ENCODE measurements at places on chromosomes 6 and 20.

GRCh38 chr6:5905431-5906339 lies 101.0 kb downstream of the NRN1 start:
- DNase-seq = no peak
- no peaks in the 10 kb centered on the region for H3K36me3 ChIP-seq
- no peak overlapping the region for H3K4me3 ChIP-seq
- no peak overlapping the region for H3K27ac ChIP-seq
- H3K4me1 ChIP-seq = no peaks in the 10 kb centered on the region
- peaks cover 4% of the 10 kb centered on the region for H3K27me3 ChIP-seq

- no peaks in the 10 kb centered on the region for H3K36me3 ChIP-seq
- no peak overlapping the region for H3K4me3 ChIP-seq
- no peaks in the 10 kb centered on the region for H3K27me3 ChIP-seq
- peaks cover 55% of the 10 kb centered on the region for H3K4me1 ChIP-seq
- DNase-seq = no peak
These were observed 80.4 kb upstream of the POPDC3 start for GRCh38 chr6:105259913-105260889.

- DNase-seq = no peak
- H3K4me1 ChIP-seq = no peaks in the 10 kb centered on the region
- H3K36me3 ChIP-seq = no peaks in the 10 kb centered on the region
- no peaks in the 10 kb centered on the region for H3K27me3 ChIP-seq
- no peak overlapping the region for H3K4me3 ChIP-seq
These were observed 93.8 kb upstream of the BCLAF1 start for GRCh38 chr6:136383268-136383937.

- H3K27me3 ChIP-seq = no peaks in the 10 kb centered on the region
- H3K4me3 ChIP-seq = no peak overlapping the region
- H3K4me1 ChIP-seq = no peaks in the 10 kb centered on the region
- DNase-seq = no peak
These were observed 4.1 kb downstream of the TTLL2 start for GRCh38 chr6:167329014-167329413.

- peaks cover 6% of the 10 kb centered on the region for H3K36me3 ChIP-seq
- H3K27ac ChIP-seq = no peak overlapping the region
- no peak for DNase-seq
- H3K27me3 ChIP-seq = no peaks in the 10 kb centered on the region
These were observed 57.6 kb downstream of the JAG1 start for GRCh38 chr20:10616212-10616611.

- no peaks in the 10 kb centered on the region for H3K36me3 ChIP-seq
- H3K27me3 ChIP-seq = peaks cover 8% of the 10 kb centered on the region
- DNase-seq = no peak
These were observed 19.9 kb downstream of the COL9A1 start for GRCh38 chr6:70282919-70283461.

DNA sequence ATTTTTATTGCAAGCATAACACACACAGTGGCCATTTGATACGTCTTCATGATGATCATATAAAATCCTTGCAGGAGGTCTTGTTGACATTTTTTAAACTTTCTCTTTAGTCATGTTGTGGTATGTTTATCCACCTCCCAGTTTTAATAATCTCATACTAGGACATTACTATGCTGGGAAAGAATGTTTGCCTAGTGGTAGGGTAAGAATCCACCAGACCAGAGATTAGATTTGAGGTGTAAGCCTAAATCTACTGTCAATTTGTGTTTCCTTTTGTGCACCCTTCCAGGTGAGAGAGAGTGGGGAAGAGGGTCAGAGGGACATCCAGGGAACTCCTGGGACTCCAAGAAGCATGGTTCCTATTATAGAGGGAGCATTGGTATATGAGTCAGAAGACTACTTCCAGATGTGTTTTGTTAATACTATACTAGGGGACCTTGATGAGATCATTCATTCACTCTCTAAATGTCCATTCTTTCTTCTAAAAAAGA lies 298.3 kb upstream of the SASH1 start:
- peaks cover 3% of the 10 kb centered on the region for H3K4me1 ChIP-seq
- no peak overlapping the region for H3K4me3 ChIP-seq
- no peak overlapping the region for H3K27ac ChIP-seq
- peaks cover 13% of the 10 kb centered on the region for H3K36me3 ChIP-seq
- no peak for DNase-seq

GRCh38 chr6:46370622-46371021 lies 120.6 kb downstream of the RCAN2 start:
- H3K4me1 ChIP-seq = peaks cover 28% of the 10 kb centered on the region
- peaks cover 10% of the 10 kb centered on the region for H3K27me3 ChIP-seq
- H3K4me3 ChIP-seq = no peak overlapping the region
- H3K27ac ChIP-seq = no peak overlapping the region
- DNase-seq = no peak

DNA sequence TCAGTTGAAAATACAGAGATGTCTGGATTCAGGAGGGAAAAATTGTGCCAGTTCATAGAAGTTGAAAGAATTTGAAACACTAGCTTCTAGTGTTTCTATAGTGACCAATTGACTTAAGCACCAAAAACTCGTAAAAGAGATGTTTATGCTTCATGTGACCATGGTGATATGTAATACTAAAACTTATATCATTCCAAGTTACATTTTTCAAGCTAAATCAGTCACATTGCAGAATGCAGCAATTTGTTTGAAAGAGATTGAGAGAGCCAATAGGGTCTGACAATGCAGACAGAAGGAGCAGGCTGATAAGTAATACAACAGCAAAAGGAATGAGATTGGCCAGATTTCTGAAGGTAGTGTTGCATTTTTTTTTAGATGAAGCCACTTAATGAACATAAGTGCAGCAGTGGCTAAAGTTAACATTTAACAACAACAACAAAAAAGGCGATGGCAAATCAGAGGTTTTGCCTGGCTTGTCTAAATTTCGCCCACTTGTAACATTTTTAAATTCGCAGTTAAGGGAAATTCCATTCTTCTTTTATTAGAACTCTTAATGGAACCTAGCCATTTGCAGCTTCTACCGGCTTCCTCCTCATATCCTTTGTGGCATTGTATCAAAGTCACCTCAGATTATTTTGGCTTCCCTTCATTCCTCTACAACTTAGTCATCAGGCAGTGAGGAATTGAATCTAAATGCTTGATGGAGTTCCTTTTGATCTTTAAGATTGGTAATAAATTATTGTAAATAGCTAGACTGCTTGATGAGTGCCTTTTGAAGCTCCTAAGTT lies 484.0 kb upstream of the SOX4 start:
- DNase-seq = no peak
- H3K27me3 ChIP-seq = no peaks in the 10 kb centered on the region
- H3K4me3 ChIP-seq = no peak overlapping the region

- H3K27ac ChIP-seq = no peak overlapping the region
- H3K4me3 ChIP-seq = no peak overlapping the region
- DNase-seq = no peak
- H3K27me3 ChIP-seq = no peaks in the 10 kb centered on the region
- peaks cover 37% of the 10 kb centered on the region for H3K4me1 ChIP-seq
These were observed 58.3 kb downstream of the CARMIL1 start for GRCh38 chr6:25337431-25337830.

DNA sequence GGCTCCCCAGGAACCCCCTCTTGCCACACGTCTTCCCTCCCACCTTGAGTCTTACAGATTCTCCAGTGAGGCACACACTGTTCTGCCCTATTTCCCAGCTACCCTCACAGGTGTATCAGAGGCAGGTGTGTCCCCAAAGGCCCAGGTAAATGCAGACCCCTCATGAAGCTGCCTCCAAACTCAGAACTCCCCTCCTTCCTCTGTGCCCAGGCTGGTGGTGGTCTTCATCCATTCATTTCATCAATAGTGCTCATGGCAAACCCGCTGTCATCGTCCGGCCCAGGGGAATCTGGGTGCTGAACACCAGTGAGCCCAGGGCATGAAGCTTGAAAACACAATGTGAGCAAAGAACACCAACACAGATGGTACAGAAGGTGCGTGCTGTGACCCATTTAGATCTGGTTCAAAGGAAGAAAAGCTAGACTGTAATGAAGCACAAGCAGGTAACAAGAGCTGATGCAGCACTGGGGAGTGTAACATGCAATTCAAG lies 213.1 kb downstream of the SYNDIG1 start:
- no peak for DNase-seq
- H3K4me1 ChIP-seq = no peaks in the 10 kb centered on the region
- H3K36me3 ChIP-seq = no peaks in the 10 kb centered on the region

- H3K27me3 ChIP-seq = peaks cover 5% of the 10 kb centered on the region
- no peak overlapping the region for H3K27ac ChIP-seq
- no peak overlapping the region for H3K4me3 ChIP-seq
- H3K4me1 ChIP-seq = no peaks in the 10 kb centered on the region
- no peak for DNase-seq
- peaks cover 9% of the 10 kb centered on the region for H3K36me3 ChIP-seq
These were observed 100.8 kb downstream of the DLL1 start for GRCh38 chr6:170190046-170190445.

- no peak overlapping the region for H3K27ac ChIP-seq
- H3K27me3 ChIP-seq = peaks cover 38% of the 10 kb centered on the region
- no peak overlapping the region for H3K4me3 ChIP-seq
- H3K36me3 ChIP-seq = no peaks in the 10 kb centered on the region
- no peaks in the 10 kb centered on the region for H3K4me1 ChIP-seq
- DNase-seq = peak; percentile 3
These were observed 152.8 kb downstream of the SYCP2 start for GRCh38 chr20:59780494-59781185.

GRCh38 chr6:35294308-35294945 lies 3.2 kb upstream of the DEF6 start:
- no peak for DNase-seq
- H3K4me1 ChIP-seq = peaks cover 3% of the 10 kb centered on the region
- H3K36me3 ChIP-seq = peaks cover 10% of the 10 kb centered on the region
- no peak overlapping the region for H3K4me3 ChIP-seq
- no peaks in the 10 kb centered on the region for H3K27me3 ChIP-seq

DNA sequence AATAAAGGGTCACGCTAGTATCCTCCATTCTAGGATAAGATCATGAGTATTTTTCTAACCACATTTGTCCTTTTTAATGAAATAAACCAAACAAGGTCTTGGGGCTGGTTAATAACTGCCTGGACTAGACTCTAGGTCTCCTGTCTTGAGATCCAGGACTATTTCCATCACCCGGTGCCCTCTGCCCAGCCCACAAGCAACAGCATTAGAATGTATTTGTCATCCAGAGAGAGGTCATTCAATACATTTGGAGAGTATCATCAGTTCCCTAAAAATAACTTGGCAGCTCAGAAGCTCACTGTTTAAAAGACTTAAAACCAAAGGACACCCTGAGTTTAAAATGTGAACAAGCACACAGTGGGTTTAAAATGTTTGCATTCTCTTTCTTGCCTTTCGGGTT lies 4.4 kb upstream of the RBM24 start:
- H3K4me1 ChIP-seq = peaks cover 11% of the 10 kb centered on the region
- peaks cover 44% of the 10 kb centered on the region for H3K27me3 ChIP-seq
- DNase-seq = no peak
- H3K4me3 ChIP-seq = no peak overlapping the region
- H3K36me3 ChIP-seq = no peaks in the 10 kb centered on the region
- no peak overlapping the region for H3K27ac ChIP-seq

DNA sequence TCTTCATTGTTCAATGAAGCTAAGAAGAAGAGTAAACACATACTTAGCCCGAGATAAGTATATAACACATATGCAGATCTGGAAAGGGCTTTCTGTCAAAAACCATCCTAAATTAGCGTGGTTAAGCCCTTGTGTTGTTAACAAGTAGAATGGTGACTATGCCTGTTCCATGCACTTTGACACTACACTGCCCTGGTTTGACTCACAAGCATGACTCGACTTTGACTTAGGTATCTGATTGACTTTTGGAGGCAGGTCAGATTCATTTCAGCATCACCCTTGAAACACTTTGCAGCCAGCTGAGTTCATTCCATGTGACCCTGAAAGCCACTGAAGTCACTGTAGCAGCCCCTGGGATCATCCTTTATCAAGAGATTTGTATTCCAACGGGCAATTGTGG lies 239.8 kb downstream of the TBX18 start:
- no peak for DNase-seq
- no peaks in the 10 kb centered on the region for H3K36me3 ChIP-seq
- no peak overlapping the region for H3K27ac ChIP-seq
- peaks cover 36% of the 10 kb centered on the region for H3K27me3 ChIP-seq
- H3K4me1 ChIP-seq = peaks cover 44% of the 10 kb centered on the region

DNA sequence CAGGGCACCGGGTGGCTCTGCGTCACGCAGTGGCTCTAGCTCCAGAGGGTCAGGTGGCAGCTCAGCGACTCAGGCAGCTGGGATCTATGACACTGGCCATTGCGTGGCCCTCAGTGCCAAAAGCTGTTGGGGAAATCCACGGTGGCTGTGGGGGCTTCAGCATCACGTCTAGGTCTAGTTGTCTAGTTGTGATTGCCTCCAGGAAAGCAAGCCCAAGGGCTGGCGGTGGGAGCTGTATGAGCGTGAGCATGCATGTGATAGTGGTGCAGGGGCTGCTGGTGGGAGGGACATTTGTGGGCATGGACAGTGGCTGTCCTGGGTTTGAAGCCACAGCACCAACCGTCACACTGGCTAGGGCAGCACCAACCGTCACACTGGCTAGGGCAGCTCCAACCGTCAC lies 191.4 kb downstream of the THBS2 start:
- H3K36me3 ChIP-seq = no peaks in the 10 kb centered on the region
- DNase-seq = no peak
- no peaks in the 10 kb centered on the region for H3K27me3 ChIP-seq
- no peak overlapping the region for H3K4me3 ChIP-seq
- H3K27ac ChIP-seq = no peak overlapping the region

GRCh38 chr20:5974531-5974930 lies 24.1 kb downstream of the MCM8 start:
- DNase-seq = no peak
- no peaks in the 10 kb centered on the region for H3K4me1 ChIP-seq
- H3K36me3 ChIP-seq = peaks cover 7% of the 10 kb centered on the region
- no peak overlapping the region for H3K4me3 ChIP-seq
- no peak overlapping the region for H3K27ac ChIP-seq

DNA sequence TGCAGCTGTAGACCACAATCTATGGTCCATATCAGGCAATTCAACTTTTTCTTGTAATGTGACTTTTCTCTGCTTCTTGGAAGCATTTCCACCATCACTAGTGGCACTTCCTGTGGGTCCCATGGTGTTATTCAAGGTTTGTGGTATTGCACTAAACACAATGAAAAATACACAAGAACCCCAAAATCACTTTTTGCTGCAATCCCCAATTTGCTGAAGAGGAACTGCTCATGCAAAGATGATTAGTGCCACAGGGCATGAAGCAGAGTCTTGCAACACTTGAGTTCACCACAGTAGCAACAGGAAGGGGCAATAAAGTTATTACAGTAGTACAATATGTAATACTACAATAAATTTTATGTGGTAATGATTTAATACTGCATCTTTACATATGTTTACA lies 16.8 kb upstream of the TAAR1 start:
- no peaks in the 10 kb centered on the region for H3K4me1 ChIP-seq
- no peaks in the 10 kb centered on the region for H3K36me3 ChIP-seq
- no peak overlapping the region for H3K27ac ChIP-seq
- no peak overlapping the region for H3K4me3 ChIP-seq
- DNase-seq = no peak
- peaks cover 4% of the 10 kb centered on the region for H3K27me3 ChIP-seq
